Stimulated activated CD4-positive, alpha-beta T cell treated with anti-CD3 and anti-CD28 coated beads, Interleukin-1b, Interleukin-23, amount 100 ng/mL, for 1 hour (primary cell): ENCODE measurements at places on chromosomes 7 and 10.

DNA sequence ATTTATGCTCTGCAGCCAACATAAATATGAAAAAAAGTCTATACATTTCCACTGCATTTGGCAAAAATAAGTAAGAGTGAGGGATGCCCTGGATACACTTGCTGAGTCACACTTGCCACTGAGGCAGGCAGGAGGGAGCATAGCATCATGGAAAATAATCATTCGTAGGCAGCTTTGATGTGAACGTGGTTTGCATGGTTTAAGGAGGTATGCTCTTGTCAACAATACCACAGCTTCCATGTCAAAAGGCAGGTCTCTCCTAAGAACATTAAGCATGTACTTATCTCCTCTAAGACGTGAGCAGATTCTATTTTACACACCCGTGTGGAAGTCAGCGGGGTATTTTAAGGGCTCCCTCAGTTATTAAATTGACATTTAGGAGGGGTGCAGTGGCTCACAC, 89.2 kb upstream of the WDR11 start:
- DNase-seq, result no peak

DNA sequence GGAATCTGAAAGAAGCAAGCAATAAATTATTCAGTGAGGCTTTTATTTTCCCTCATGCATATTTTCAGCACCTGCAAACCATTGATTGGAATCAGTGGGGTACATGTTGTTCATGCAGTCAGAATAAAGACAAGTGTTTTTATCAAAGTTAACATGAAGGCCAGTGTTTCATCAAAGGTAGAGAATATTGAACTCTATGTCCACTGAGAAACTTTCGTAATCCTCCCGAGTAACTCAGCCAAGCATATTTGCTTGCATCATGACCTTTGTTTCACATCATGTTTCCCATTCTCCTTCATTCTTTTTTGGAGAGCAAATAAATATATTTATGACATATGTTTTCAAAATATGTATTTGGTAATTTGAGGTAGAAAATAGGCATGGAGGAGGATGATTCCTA, 663.1 kb downstream of the SH2D4B start:
- DNase-seq, result no peak

DNA sequence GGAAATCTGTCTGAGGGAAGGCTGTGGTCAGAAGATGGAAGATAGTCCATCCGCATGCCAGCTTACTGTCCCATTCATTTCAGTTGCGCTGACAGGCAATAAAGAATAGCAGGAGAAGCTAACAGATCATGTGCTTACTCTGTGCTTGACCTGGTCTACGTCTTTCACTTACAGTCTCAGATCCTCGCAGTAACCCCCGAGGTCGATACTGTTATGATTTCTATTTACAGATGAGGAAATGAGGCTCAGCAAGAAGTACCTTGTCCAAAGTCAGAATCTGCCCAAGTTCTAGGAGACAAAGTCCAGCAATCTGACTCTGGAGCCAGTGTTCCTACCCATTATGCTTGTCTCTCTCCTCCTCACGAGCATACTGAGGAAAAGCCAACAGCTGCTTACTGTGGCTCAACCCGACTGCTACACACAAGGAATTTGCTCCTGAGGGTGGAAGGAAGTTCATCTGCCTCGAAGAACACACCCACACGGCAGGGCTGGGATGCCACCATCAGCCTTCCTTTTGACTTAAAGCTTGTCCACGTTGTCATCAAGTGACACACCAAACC, 74.2 kb downstream of the MINPP1 start:
- no peak for DNase-seq

DNA sequence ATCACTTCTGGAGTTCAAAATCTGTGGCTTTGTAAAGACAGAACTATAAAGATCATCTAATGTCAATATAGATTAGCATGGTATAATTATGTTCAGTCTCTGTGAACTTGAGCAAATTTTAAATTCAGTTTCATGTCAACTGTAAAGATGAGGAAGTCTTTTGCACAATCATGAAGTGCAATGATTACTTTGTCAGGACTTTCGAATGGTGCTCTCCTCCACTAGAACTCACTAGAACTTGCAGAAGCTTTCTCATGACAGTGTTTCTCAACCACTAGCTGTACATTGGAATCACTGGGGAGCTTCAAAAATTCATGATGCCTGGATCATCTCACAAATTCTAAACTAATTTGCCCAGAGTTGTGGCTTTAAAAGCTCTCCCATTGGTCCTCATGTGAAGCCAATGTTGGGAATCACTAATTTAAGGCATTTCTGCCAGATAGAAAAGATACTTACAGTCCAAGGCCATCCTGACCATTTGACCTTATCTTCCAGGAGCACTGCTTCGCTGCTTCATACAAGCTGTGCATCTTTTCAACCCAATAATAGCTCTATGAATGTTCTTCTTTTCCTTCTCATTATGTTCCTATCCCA, 12.9 kb downstream of the OR2AE1 start:
- no peak for DNase-seq

DNA sequence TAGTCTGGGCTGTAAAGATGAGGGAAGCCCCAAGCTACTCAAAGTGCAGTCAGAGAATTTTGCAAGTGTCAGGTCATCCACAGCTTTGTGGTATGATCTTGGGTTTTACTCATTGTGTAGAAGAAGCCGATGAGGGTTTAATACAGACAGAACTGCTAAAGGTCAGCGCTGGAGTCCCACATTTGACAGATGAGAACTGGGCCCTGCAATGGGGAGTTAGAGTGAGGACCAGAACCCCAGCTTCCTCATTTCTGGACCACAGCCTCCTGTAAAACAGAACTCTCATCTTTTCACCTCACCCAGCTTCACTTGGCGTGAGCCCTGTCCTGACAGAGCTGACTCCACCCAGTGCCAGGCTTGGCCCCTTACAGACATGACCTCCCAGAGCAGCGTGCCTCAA, 20.1 kb downstream of the LRRC20 start:
- DNase-seq, result no peak

DNA sequence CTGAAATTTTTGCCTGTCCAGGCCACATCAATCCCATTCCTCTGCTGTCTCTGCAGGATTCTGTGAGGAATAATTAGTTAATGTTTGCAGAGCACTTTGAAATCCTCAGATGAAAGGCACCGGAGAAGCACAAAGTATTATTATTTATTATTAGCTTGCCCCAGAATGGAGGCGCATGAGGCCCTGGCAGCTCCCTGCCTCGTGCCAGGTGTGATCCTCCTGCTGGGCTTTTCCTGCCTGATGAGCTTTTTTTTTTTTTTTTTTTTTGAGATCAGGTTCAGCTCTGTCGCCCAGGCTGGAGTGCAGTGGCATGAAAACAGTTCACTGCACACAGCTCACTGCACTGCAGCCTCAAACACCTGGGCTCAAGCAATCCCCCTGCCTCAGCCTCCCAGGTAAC, 65.2 kb downstream of the TCF7L2 start:
- no peak for DNase-seq

DNA sequence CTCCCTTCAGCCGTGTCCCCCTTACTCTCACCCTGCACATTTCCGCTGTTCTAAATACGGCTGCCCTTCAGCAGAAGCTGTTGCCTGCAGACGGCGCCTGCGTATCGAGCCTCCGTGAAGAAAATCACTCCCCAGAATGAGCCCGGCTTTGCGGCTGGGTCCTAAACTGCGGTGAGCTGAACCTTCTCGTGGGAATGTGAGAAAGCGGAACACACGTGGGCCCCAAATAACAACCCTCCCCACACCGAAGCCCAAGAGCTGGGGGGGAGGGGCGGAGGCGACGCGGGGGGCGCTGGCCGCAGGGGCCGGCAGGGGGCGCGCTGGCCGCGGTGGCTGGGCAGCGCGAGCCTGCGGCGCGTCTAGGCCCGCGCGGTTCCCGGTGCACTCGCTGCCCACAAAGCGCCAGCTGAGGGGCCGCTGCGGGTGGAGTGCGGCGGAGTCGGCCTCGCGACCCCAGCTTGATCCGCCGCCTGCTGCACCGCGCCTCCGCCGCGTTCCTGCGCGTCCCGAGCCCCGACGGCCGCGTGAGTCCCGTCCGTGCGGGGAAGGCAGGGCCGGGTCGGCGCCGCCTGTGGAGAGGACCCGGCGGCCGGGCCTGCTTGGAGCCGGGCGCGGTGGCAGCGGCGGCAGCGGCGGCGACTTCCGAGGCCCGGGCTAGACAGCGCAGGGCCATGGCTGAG, at the start of gene ZNF398:
ZNF398 (plus strand) TSS at position 382 of the 680 bp plus-strand sequence; CDS start at position 672, 290 bp downstream.
- DNase-seq, result peak; percentile 72

- no peak for DNase-seq
Observed at GRCh38 chr10:11150879-11151415, 133.3 kb downstream of the CELF2 start.

- no peak for DNase-seq
Observed at GRCh38 chr7:38731215-38731614, 100.0 kb upstream of the AMPH start.

GRCh38 chr7:7745966-7746365, 27.6 kb upstream of the RPA3 start:
- DNase-seq, result no peak

- DNase-seq, result peak; percentile 44
Observed at GRCh38 chr7:28179120-28180030, 1.2 kb downstream of the JAZF1 start.

GRCh38 chr10:15237351-15237750, 68.9 kb upstream of the NMT2 start:
- no peak for DNase-seq

GRCh38 chr7:31690935-31691334, 3.9 kb downstream of the PPP1R17 start:
- no peak for DNase-seq

GRCh38 chr10:3424111-3424851, 251.7 kb upstream of the PITRM1 start:
- no peak for DNase-seq

DNA sequence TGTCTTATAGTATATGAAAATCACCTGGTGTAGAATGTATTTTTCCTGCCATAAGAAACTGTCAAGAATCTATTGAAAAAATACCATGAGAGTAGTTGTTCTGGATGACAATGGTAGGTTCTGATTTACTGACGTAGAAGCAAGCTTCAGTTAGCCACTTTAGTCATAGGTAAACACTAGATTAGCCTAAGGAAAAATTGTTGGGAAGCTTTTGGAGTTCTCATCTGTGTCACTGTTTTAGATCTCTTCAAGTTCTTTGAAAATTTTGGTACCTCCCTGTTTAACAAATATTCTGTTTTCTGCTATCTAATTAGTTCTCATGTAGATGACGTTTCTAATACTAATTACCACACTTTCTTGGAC, 131.8 kb downstream of the ADK start:
- no peak for DNase-seq

GRCh38 chr7:138328215-138328614, 131.8 kb upstream of the TRIM24 start:
- DNase-seq, result no peak

DNA sequence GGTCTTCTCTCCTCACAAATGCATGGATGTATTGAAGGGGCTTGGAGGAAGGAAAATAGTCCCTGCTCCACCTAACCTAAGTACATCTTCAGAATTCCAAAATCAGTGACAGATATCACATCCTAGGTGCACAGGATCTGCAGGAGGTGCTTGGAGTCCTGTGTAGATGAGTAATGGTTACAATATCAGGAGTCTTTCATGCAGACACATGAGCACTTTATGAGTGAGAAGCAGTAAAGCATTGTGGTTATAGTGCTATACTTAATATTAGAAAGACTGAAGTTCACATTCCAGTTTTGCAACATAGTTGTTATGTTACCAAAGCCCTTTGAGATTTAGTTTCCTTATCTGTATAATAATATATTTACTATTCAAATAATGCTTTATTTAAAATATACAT, 516.7 kb downstream of the NEBL start:
- DNase-seq, result no peak

DNA sequence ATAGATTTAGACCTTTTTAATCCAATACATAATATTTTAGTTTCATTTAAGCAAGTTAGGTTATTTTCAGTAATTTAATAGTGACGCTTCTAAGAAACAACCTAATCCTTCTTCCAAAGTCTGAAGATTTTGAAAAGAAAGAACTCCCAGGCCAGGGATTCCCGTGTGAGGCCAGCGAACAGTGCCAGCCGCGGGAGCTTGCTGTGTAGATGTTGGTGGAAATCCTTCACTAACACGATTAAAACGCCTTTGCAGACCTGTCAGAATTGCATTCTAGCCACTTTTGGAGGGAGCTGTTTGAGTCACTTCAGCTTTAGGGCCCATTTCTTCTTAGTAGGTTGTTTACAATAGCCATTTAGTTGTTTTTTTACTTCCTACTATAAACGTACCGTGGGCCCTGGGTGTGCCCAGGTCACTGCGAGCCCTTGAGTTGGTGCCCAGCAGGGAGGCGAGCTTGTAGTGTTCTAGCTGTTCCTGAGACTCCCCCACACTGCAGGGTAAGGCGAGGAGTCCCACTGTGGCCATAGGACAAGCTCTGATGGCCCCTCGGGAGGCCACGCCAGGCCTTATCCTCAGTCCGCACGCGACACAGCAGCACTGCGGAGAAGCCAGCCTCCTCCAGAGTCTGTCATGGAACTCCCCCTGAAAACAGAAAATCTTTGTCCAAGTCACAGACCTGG, 32.3 kb downstream of the PPP2R2D start:
- DNase-seq, result no peak

DNA sequence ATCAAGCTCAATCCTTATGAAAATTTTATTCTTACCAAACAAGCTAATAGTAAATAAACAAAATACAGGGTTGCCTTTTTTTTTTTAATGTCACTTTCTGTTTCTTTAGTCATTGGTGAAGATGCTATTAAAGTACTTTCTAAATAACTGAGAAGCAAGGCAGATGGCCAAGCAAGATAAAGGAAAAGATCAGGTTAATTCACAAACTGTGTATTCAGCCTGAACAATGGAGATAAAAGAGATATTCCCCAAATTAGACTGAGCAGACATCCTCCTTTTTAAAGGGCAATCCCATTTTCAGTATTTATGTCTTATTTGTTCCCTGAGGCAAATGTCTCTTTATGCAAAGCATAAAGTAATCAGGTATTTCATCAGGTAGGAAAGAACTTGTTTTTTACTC, 23.1 kb upstream of the XRCC2 start:
- DNase-seq, result no peak

DNA sequence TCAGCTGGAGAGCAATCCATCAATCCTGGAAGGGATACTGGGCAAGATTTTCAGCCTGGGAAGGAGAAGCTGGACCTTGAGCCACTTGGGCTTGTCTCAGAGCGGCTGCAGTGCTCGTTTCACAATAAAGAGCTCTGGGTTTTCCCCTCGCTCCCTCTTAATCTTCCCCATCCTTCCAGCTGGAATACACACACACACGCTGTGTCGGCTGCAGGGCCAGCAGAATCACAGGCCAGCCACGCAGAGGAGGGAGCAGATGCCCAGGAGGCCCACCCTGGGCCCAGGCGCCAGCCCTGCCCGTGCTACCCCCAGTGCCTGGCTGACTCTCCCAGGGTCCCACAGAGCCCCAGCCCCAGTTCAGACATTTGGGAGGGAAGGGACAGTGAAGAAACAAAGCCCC, 255.1 kb downstream of the TNS3 start:
- no peak for DNase-seq

GRCh38 chr7:132275416-132276233, 300.6 kb downstream of the PLXNA4 start:
- no peak for DNase-seq

DNA sequence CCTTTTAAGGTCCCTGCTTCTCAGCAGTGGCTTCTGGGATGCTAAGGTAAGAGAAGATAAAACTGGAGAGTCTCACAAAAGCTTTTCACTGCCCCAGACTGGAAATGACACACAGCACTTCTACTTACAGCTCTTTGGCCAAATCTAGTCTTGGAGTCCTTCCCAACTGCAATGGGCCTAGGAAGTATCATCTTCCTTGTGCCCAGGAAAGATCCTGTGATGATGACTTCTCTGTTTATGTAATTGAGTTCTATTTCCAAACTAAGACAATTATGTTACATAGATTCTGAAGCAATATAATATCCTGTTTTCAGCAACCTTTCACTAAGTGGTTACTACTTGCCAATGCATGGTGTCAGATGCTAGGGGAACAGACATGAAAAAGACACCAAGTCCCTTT, 234.1 kb downstream of the PTEN start:
- no peak for DNase-seq

GRCh38 chr10:18312374-18313139, 172.3 kb downstream of the CACNB2 start:
- no peak for DNase-seq
